NCI-H1436 (cell line): ENCODE measurements at places on chromosomes 2 and 18.

DNA sequence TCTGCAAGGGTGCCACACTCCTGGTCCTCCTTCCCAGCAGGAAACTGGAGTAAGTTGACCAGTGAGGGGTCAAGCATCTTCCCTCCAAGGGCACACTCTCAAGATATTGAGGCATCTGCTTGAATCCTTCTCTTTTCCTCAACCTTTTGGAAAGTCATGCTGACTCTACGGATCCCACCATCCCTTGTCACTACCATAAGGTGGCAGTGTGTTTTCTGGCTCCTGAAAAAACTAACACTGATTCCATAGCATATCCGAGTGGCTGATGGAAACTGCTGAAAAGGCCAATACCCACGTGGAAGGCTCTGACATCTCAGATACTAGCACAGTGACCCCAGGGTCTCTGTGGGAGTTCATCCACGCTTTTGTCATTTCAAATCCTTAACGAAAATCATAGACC is 37.1 kb downstream of the GPR45 start:
- no peak for DNase-seq

- no peak for DNase-seq
Observed at GRCh38 chr2:201135386-201135785, 19.4 kb downstream of the CFLAR start.

DNA sequence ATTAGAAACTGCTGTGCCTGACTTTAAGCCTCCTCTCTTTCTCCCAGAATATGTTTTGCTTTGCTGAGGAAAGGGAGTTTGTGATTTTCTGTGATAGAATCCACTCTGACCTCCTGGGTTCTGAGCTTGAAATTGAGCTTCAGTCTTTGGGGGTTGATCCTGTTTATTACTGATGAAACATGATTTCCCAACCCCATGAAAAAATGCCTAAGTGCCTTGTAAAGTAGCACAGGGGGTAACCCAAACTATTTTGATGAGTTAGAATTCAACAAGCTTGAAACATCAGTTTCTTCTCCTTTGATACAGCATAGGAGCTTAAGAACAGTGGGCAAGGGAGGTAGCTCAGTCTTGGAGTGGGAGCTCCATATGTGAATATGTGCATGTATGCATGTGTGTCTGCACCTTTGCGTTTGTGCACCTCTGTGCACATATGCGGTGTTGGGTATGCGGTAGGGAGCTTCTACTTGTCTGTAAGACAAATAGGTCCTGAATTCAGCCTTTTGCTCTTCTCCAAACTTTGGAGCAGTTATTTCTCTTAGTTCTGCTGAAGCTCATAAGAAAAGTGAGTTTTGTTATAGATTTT is 364.6 kb downstream of the OSR1 start:
- no peak for DNase-seq

GRCh38 chr2:207902821-207903220 is 122.5 kb downstream of the PLEKHM3 start:
- DNase-seq: no peak

DNA sequence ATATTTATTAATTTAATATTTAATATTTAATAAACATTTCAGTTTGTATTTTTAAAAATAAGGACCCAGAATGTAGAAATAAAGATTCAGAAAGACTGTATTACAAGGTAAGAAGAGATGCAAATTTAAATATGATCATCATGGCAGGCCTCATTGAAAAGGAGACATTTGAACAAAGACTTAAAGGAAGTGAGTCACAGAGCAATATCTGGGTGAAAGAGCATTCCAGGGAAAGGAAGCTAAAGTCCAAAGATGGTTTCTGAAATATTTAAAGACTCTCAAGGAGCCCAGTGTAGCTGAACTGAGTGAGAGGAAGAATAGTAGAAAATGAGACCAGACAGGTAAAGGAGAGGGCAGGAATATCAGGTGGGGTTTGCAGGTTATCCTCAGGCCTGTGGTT is 5.9 kb downstream of the SCYGR4 start:
- DNase-seq: no peak
